Breast epithelium (tissue), 4 donors: ENCODE measurements at places on chromosomes 11 and 22. TPM values are rescaled to one million over a fixed set of nuclear protein-coding genes. Genes with fewer than 3 reads are reported as not detected.
A peak's percentile ranks its signal among the peaks of the same experiment; 100 is the strongest.

DNA sequence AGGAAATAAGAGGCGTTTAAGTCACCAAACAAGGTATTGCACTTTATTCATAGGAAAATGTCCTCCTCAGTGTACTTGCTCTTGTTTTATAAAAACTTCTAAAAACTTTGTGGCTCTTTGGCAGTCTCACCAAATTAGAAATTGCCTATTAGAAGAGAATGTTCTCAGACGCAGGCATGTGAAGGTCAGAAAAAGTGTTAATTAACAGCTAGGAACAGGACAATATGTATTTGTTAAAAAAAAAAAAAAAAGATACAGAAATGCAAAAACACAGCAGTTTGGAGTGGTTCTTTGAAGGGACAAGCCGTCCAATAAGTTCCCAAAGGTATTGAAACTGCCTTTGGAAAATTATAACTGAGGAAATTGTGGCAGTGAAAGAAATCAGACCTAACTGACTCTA is 67.9 kb downstream of the SLC25A17 start:
- no peaks in the 10 kb centered on the region for H3K4me1 ChIP-seq
- DNase-seq: no peak
- H3K4me3 ChIP-seq: no peak overlapping the region
- no peaks in the 10 kb centered on the region for H3K27me3 ChIP-seq

- no peaks in the 10 kb centered on the region for H3K27me3 ChIP-seq
- DNase-seq: peak; percentile 79
- H3K4me1 ChIP-seq: no peaks in the 10 kb centered on the region
- no peaks in the 10 kb centered on the region for H3K36me3 ChIP-seq
- peak overlapping the region; percentile 25 for H3K4me3 ChIP-seq
These were observed 44.5 kb downstream of the TRIOBP start for GRCh38 chr22:37741312-37741795.

GRCh38 chr11:64384028-64384737 is 25.2 kb downstream of the RPS6KA4 start:
- H3K4me1 ChIP-seq: no peaks in the 10 kb centered on the region
- H3K36me3 ChIP-seq: no peaks in the 10 kb centered on the region
- no peaks in the 10 kb centered on the region for H3K27me3 ChIP-seq
- H3K4me3 ChIP-seq: no peak overlapping the region
- no peak overlapping the region for H3K27ac ChIP-seq

- H3K4me3 ChIP-seq: no peak overlapping the region
- no peaks in the 10 kb centered on the region for H3K4me1 ChIP-seq
- DNase-seq: peak; percentile 28
- H3K27me3 ChIP-seq: no peaks in the 10 kb centered on the region
- no peak overlapping the region for H3K27ac ChIP-seq
These were observed 20.6 kb upstream of the ST3GAL4 start for GRCh38 chr11:126334659-126335462.

- H3K4me3 ChIP-seq: no peak overlapping the region
- H3K27me3 ChIP-seq: no peaks in the 10 kb centered on the region
- no peaks in the 10 kb centered on the region for H3K36me3 ChIP-seq
- no peak for DNase-seq
- no peaks in the 10 kb centered on the region for H3K4me1 ChIP-seq
These were observed 1493.7 kb downstream of the TBC1D22A start for GRCh38 chr22:48256041-48256739.

GRCh38 chr11:104164028-104164520 is at the start of gene PDGFD:
Gene PDGFD, minus strand, starts transcription at chr11:104164147.
- no peaks in the 10 kb centered on the region for H3K4me1 ChIP-seq
- H3K27ac ChIP-seq: peak within 1 kb of the TSS; percentile 85
- peak; percentile 37 for DNase-seq

- H3K4me3 ChIP-seq: no peak overlapping the region
- H3K27me3 ChIP-seq: no peaks in the 10 kb centered on the region
- peak; percentile 65 for DNase-seq
- H3K36me3 ChIP-seq: no peaks in the 10 kb centered on the region
- H3K4me1 ChIP-seq: no peaks in the 10 kb centered on the region
These were observed 51.5 kb upstream of the LRRC32 start for GRCh38 chr11:76721755-76722677.

- peak; percentile 70 for DNase-seq
- no peaks in the 10 kb centered on the region for H3K4me1 ChIP-seq
- H3K27ac ChIP-seq: peak overlapping the region; percentile 95
- H3K27me3 ChIP-seq: peaks cover 14% of the 10 kb centered on the region
These were observed 2.0 kb downstream of the MRGPRF start for GRCh38 chr11:69010964-69011623.

GRCh38 chr11:60305906-60306619 is 21.0 kb upstream of the MS4A6E start:
- no peak for DNase-seq
- no peak overlapping the region for H3K4me3 ChIP-seq
- no peaks in the 10 kb centered on the region for H3K4me1 ChIP-seq
- no peak overlapping the region for H3K27ac ChIP-seq
- no peaks in the 10 kb centered on the region for H3K27me3 ChIP-seq

GRCh38 chr11:14578541-14578956 is 58.4 kb upstream of the PSMA1 start:
- no peak for DNase-seq
- H3K36me3 ChIP-seq: no peaks in the 10 kb centered on the region
- no peaks in the 10 kb centered on the region for H3K4me1 ChIP-seq
- no peak overlapping the region for H3K4me3 ChIP-seq
- no peak overlapping the region for H3K27ac ChIP-seq
- no peaks in the 10 kb centered on the region for H3K27me3 ChIP-seq

DNA sequence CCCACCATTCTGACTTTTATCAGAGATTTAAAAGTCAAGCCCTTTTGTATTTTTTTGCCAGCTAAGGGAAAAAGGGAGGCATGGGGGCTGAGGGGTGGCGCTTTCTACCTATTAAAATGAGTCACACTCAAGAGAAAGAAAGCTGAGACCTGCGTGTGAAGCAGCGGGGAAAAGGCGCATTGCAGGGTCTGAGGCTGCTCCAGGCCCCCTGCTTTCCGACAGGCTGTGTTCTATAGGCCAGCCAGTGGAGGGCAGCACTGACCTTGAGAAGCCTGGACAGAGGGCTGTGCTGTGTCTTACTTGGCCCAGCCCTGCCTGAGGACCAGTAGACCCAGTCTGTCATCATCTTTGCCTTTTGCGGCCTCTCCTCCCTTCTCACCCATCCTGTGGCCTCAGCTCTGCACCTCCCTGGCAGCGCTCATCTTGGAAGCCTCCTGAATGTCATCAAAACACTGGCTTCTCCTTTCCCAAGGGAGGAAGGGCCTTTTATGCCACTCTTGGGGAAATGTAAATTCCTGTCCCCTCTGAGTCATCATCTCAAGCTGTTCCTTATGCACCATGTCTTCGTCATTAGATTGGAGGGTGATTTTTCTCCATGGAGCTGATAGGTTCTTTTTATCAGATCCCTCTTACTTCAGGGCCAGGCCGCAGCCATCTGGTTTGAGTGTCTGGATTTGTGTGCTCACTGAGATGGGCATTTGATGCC is 12.6 kb upstream of the MAPK8IP1 start:
- H3K4me1 ChIP-seq: no peaks in the 10 kb centered on the region
- peaks cover 32% of the 10 kb centered on the region for H3K36me3 ChIP-seq
- H3K4me3 ChIP-seq: no peak overlapping the region
- DNase-seq: no peak
- H3K27ac ChIP-seq: no peak overlapping the region
- H3K27me3 ChIP-seq: no peaks in the 10 kb centered on the region

- H3K4me3 ChIP-seq: no peak overlapping the region
- H3K27ac ChIP-seq: no peak overlapping the region
- H3K4me1 ChIP-seq: no peaks in the 10 kb centered on the region
- H3K36me3 ChIP-seq: no peaks in the 10 kb centered on the region
- H3K27me3 ChIP-seq: no peaks in the 10 kb centered on the region
These were observed 2.9 kb upstream of the OR52J3 start for GRCh38 chr11:5043380-5043779.

- peaks cover 61% of the 10 kb centered on the region for H3K4me1 ChIP-seq
- H3K27me3 ChIP-seq: no peaks in the 10 kb centered on the region
- peak overlapping the region; percentile 92 for H3K4me3 ChIP-seq
- H3K36me3 ChIP-seq: no peaks in the 10 kb centered on the region
These were observed 8.1 kb downstream of the BCL9L start for GRCh38 chr11:118917481-118918127.

GRCh38 chr22:43734370-43735150 is 77.5 kb downstream of the EFCAB6 start:
- no peak overlapping the region for H3K4me3 ChIP-seq
- H3K36me3 ChIP-seq: no peaks in the 10 kb centered on the region
- no peak for DNase-seq
- H3K27me3 ChIP-seq: no peaks in the 10 kb centered on the region
- H3K4me1 ChIP-seq: no peaks in the 10 kb centered on the region

DNA sequence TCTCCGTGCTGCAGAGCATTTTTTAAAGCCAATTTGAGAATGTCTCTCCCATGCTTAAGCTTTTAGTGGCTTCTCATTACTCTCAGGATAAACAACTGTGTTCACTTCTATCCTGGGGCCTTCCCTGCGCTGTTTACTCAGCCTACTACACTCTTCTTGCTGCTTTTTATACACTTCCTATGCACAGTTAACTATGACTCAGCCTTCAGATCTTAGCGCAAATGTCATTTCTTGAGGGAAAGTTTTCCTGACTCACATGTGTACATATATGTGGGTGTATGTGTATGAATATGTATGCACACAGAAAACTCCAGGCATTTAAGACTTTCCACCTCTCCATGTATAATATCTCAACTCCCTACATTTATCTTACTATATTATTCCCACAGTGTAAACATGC is 9.8 kb downstream of the THAP12 start:
- H3K4me1 ChIP-seq: no peaks in the 10 kb centered on the region
- no peak overlapping the region for H3K27ac ChIP-seq
- DNase-seq: no peak

DNA sequence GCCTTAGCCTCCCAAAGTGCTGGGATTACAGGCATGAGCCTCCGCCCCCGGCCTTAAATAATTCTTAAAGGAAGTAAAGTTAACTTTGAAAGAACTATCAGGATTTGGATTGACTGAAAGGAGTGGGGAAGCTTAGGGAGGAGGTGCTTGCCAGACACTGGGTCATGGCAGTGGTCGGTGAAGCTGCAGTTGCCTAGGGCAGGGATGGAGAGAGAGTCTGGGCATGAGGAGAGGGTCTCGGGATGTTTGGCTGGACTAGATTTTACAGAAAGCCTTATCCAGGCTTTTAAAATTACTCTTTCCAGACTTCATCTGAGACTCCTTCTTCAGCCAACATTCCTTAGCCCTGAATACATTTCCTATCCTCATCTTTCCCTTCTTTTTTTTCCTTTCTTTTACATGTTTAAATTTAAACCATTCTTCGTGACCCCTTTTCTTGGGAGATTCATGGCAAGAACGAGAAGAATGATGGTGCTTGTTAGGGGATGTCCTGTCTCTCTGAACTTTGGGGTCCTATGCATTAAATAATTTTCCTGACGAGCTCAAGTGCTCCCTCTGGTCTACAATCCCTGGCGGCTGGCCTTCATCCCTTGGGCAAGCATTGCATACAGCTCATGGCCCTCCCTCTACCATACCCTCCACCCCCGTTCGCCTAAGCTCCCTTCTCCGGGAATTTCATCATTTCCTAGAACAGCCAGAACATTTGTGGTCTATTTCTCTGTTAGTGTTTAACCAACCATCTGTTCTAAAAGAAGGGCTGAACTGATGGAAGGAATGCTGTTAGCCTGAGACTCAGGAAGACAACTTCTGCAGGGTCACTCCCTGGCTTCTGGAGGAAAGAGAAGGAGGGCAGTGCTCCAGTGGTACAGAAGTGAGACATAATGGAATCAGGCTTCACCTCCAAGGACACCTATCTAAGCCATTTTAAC is at the start of gene NNMT:
TSS of gene NNMT (plus strand) at position 724 of the 929 bp plus-strand sequence. CDS start at position 882, 158 bp downstream.
- peak within 1 kb of the TSS; percentile 99 for H3K27ac ChIP-seq
- peak within 1 kb of the TSS; percentile 60 for H3K4me3 ChIP-seq
- peak; percentile 87 for DNase-seq
- no peaks in the 10 kb centered on the region for H3K27me3 ChIP-seq

DNA sequence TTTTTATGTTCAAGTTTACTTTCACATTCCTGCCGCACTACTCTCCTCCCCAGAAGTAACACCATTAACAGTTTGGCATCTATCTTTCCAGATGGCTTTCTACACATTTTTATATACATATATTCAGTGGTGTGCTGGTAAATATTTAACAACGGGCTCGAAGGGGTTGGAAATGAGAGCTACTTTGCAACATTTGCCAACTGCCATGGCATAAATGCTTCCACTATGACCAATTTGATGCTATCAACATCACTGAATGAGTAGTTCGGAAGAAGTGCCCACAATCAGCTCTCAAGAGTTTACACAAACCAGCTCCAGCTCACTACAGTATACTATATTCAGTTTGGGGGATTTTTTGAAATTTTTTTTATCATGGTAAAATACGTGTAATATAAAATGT is 55.2 kb downstream of the RELT start:
- H3K27ac ChIP-seq: no peak overlapping the region
- H3K27me3 ChIP-seq: no peaks in the 10 kb centered on the region
- DNase-seq: no peak
- no peak overlapping the region for H3K4me3 ChIP-seq
- H3K4me1 ChIP-seq: no peaks in the 10 kb centered on the region

DNA sequence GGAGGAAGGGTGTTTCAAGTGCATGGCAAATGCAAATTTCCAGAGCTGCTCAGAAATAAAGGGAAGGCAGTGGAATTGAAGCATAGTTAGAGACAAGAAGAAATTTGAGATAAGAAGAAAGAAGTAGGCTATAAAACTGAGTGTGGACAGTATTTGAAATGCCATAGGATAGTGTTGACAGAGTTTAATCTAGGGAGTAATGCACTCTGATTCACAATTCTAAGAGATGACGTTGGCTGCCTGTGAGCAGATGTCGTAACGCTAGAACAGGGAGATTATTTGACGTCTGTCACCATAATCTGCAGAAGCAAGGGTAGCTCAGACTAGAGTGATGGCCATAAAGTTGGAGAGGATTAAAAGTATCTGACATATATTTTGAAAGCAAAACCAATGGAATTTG is 389.9 kb upstream of the KIRREL3 start:
- H3K4me3 ChIP-seq: no peak overlapping the region
- no peak overlapping the region for H3K27ac ChIP-seq
- H3K4me1 ChIP-seq: no peaks in the 10 kb centered on the region
- DNase-seq: no peak
- no peaks in the 10 kb centered on the region for H3K27me3 ChIP-seq
- H3K36me3 ChIP-seq: no peaks in the 10 kb centered on the region

DNA sequence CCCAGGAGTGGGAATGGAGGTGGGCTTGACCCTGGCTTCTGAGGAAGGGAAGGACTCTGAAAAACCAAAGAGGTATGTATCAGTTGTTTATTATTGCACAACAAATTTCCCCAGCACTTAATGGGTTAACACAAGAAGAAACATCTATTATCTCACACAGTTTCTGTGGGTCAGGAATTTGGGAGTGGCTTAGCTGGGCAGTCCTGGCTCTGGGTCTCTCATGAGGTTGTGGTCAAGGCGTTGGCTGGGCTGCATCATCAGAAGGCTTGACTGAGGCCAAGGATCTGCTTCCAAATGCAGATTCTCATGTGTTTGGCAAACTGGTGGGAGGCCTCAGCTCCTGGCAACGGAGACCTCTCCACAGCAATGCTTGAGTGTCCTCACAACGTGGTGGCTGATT is 17.5 kb upstream of the SMIM38 start:
- no peak for DNase-seq
- H3K4me1 ChIP-seq: no peaks in the 10 kb centered on the region
- no peak overlapping the region for H3K4me3 ChIP-seq
- no peak overlapping the region for H3K27ac ChIP-seq
- H3K36me3 ChIP-seq: no peaks in the 10 kb centered on the region

GRCh38 chr11:59647245-59647980 is 21.4 kb downstream of the PATL1 start:
- peaks cover 3% of the 10 kb centered on the region for H3K36me3 ChIP-seq
- H3K27ac ChIP-seq: no peak overlapping the region
- no peak for DNase-seq
- H3K4me1 ChIP-seq: no peaks in the 10 kb centered on the region
- no peak overlapping the region for H3K4me3 ChIP-seq

PHF21B gene
- total RNA-seq: 3.6 TPM

TPBGL gene
- not detected for total RNA-seq

TRIM48 gene
- total RNA-seq: not detected

XKR3 gene
- not detected for total RNA-seq

OR4A16 gene
- not detected for total RNA-seq
